Hematopoietic multipotent progenitor cell (in vitro differentiated cells): ENCODE measurements at places on chromosomes 13 and 19.
A peak's percentile ranks its signal among the peaks of the same experiment; 100 is the strongest.

DNA sequence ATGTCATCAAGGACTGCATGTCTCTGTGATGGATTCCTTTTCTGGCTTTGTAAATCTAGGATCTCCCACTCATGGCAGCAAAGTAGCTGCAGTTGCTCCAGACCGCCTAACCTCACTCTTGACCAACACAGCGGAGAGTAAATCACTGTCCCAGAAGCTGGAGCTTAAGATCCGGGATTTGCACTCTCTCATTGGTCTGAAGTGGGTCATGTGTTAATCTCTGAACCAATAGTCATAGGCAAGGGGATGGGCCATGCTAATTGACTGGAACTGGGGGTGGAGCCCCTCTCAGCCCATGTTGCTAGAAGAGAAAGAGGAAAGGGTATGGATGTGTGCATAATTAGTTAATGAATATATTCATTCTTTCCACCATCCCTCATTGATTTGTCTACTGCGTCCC lies 34.0 kb downstream of the VAV1 start:
- no peak for DNase-seq

DNA sequence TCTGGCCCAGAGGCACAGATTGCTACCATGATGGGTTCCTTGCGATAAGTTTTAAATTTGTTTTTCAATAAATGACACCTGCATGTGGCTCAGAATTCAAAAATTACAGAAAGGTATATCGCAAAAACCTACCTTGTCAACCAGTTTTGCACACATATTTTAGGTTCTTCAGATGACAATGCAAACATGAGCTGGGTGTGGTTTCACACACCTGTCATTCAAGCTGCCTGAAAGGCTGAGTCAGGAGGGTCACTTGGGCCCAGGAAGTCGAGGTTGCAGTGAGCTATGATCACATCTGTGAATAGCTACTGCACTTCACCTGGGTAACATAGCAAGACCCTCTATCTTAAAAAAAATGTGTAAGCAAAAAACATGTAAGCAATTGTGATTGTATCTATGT lies 56.1 kb downstream of the DNM2 start:
- no peak for DNase-seq

DNA sequence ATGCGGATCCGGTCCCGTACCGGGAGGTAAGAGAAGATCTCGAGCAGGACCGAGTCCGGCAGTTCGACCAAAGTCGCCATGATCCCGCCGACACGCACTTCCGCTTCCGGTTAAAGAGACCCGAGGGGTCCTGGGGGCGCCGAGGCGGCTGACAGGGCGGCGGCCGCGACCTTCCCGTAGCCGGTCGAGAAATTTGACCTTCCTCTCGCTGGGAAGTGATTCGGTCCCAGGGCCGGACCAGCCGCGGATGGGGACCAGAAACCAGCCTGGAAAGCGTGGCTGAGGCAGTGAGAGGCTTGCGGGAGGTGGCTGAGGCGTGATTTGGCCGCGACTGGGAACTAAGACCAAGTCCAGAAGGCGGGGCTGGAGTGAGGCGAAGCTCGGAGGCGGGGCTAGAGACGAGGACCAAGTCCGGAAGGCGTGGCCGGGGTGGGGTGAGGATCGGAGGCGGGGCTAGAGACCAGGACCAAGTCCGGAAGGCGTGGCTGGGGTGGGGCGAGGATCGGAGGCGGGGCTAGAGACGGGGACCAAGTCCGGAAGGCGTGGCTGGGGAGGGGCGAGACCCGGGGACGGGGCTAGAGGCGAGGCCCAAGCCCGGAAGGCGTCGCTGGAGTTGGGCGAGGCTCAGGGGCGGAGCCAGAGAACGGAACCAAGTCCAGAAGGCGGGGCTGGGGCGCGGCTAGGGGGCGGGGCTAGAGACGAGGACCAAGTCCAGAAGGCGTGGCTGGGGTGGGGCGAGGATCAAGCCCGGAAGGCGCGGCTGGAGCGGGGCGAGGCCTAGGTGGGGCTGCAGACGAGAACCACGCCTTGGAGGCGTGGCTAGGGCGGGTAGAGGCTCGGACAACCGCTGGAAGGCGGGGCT lies at the start of gene FBXL12:
TSS of gene FBXL12 (minus strand) at position 346 of the 862 bp plus-strand sequence. CDS start at position 80, 266 bp downstream.
- DNase-seq: peak; percentile 100

GRCh38 chr13:59568306-59568705 lies 595.4 kb downstream of the DIAPH3 start:
- no peak for DNase-seq

- no peak for DNase-seq
Measured at GRCh38 chr19:13859361-13859880, 17.5 kb upstream of the NANOS3 start.
